Right ventricle myocardium superior (tissue), 1 donor: ENCODE measurements at places on chromosomes 5 and 9. TPM values are rescaled to one million over a fixed set of nuclear protein-coding genes. Genes with fewer than 3 reads are reported as not detected.

GRCh38 chr5:21173036-21173435 is 1185.0 kb upstream of the CDH18 start:
- no peak for DNase-seq

SLC27A4 gene
- total RNA-seq, result 19.0 TPM

GRCh38 chr5:138920181-138920580 is 45.0 kb upstream of the LRRTM2 start:
- no peak for DNase-seq

EFNA5 gene
- 25.7 TPM for total RNA-seq

DNA sequence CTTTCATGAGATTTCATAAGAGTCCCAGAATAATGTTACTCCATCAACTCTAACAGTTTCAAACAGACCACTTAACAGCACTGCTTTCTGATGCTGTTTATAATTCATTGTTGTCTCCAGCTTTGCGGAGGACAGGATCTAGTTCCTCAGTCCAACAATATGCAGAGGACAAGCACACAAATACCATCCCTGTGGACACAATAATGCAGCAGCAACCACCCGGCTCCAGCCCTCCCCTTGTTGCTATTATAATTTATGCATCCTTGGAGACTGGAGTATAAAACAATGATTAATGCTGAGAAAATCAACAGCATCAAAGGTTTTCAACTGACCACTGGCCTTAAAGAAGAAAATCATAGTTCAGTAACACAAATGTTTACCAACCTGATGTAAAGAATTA is 108.3 kb downstream of the DENND1A start:
- no peak for DNase-seq

LCN1 gene
- not detected for total RNA-seq

DNA sequence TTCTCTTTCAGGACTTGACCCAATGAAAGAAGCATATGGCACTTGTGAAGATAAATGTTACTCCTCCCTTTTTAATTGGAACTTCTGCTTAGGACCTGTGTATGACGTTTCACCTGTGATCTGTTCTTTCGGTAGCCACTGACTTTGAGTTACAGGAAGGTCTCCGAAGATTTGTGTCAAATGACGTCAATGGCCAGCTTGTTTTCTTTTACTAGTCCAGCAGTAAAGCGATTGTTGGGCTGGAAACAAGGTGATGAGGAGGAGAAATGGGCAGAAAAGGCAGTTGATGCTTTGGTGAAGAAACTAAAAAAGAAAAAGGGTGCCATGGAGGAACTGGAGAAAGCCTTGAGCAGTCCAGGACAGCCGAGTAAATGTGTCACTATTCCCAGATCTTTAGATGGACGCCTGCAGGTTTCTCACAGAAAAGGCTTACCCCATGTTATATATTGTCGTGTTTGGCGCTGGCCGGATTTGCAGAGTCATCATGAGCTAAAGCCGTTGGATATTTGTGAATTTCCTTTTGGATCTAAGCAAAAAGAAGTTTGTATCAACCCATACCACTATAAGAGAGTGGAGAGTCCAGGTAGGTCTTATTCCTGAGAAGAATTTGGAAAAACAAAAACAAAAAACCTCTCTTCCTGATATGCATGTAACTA is 21.1 kb downstream of the SMAD5 start:
- no peak for DNase-seq

DNA sequence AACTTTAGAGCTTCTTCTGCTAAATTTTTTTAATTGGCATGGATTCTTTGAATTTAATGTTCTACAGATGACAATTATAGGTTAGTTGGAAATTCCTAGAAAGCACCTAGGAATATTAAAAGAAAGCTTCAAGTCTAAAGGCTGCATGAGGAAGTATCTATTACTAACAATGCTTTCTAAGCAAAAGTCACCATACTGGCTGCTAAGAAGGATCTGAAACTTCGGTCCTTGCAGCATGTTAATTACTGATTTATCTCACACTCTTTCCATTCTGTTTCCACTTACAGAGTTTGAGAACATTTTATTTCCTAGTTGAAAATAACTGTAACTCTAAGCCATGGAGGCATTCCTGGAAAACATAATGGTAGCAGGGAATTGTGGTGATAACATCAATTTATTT is 8.4 kb downstream of the SEMA6A start:
- DNase-seq, result no peak

DNA sequence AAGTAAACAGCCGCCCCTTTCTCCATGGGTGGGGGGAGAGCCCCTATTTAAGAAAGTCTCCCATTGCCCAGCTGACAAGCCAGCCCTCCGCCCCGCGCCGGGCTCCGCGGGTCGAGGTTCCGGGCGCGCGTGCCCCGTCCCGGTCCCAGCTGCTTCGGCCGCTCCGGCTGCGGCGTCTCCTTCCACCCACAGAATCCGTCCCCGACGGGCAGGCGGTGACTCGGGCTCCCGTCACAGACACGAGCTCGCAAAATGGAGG is 223 bp downstream of the NR3C1 start:
- no peak for DNase-seq

GRCh38 chr5:134394932-134395331 is 16.7 kb downstream of the CDKN2AIPNL start:
- no peak for DNase-seq

- no peak for DNase-seq
Observed at GRCh38 chr9:92151691-92152393, 36.6 kb upstream of the SPTLC1 start.

- DNase-seq, result no peak
Observed at GRCh38 chr5:115333164-115333563, 36.7 kb upstream of the CCDC112 start.

PCDHA4 gene
- not detected for total RNA-seq

PCDHGB2 gene
- total RNA-seq, result 9.2 TPM

SPINK13 gene
- total RNA-seq, result not detected

GRCh38 chr5:10859393-10860195 is 98.6 kb upstream of the DAP start:
- DNase-seq, result no peak

IFNB1 gene
- not detected for total RNA-seq
